ENCODE measurements at places on chromosomes 4 and X.
A peak's percentile ranks its signal among the peaks of the same experiment; 100 is the strongest.

- DNase-seq, result no peak
Observed at GRCh38 chr4:75235359-75235951, 278.7 kb downstream of the RCHY1 start.

DNA sequence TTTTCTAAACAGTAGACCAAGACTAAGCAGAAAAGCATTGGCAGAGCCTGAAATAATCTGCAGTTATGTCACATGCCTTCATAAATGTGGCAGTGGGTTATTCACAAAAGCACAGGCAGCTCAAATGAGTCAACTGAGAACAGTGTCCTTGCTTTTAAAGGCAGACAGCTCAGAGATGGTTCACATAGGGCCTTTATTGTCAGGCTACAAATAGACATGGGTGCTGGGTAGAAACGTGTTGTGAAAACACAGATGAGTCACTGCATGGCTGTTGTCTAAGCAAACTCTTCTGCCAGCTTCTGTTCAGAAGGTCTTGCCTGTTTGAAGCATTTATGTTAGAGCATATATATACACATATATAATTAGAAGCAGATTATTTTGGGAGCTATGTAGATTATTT is 118.0 kb downstream of the SLC4A4 start:
- DNase-seq, result no peak

DNA sequence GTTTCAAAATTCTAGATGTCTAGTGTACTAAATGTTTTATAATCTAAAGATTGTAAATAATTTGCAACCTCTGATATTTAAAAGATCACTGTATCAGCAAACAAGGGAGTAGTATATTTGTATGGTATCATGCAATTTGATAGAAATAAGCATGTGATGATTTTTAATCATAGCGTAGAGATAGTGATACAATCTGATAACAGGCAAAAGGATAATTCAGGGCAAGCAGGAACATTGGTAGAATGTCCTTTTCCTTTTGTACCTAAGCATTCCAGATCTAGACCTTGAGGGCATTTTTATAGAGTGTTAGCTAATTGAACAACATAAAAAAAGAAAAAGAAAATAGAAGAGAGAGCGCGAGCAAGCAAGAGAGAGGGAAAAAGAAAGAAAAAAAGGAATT is 1.4 kb downstream of the ANK2 start:
- DNase-seq, result no peak

- DNase-seq, result peak; percentile 12
Observed at GRCh38 chr4:149370785-149371420, 444.7 kb downstream of the IQCM start.

DNA sequence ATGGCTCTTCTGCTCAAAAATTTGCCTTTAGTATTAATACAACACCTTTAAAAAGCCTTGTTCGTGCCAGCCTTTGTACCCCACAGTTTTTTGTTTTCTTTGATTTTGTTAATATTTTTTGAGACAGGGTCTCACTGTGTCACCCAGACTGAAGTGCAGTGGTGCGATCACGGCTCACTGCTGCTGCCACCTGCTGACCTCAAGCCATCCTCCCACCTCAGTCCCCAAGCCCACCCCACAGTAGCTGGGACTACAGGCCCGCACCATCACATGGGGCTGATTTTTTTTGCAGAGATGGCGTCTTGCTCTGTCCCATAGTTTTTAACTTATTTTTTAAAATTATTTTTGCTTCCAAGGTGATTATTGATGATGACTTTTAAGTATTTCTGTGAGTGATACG is 134.0 kb downstream of the HTR2C start:
- DNase-seq, result no peak

DNA sequence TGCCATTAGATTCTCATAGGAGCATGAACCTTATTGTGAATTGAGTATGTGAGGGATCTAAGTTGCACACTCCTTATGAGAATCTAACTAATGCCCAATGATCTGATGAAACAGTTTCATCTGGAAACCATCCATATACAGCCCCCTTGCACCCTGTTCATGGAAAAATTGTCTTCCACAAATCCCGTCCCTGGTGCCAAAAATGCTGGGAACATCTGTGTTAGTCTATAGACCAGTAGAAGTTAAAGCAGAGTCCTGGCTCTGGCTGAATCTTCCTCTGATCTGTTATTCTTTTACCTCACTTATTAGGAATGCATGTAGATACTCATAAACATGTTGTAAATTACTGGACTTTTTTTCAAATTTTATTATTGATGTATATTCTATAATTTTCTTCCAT is 29.2 kb downstream of the SULT1B1 start:
- no peak for DNase-seq

DNA sequence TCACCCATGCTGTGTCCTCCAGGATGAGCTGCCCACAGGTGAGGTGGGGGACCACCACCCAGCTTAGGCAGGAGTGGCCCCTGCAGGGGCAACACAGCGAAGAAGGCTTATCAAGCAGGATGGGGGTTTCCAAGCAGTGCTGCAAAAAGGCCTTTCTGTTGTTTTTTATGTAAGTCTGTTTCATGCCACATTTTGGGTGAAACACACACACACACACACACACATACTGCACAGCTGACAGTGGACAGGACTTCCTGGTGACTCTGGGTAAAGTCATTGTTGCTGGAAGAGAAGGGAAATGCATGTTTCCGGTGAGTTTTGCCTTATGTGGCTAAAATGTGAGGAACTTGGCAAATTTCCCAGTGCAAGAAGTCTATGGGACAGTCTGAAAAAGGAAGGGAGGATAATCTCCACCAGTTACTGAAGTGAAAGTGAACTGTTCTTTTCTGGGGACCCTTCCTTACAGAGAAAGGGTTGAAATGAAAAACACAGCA is 119.2 kb downstream of the IRF2 start:
- DNase-seq, result no peak

- DNase-seq, result no peak
Observed at GRCh38 chrX:137915466-137915865, 349.5 kb downstream of the ZIC3 start.

- no peak for DNase-seq
Observed at GRCh38 chr4:151472297-151472696, 63.3 kb downstream of the FHIP1A start.

GRCh38 chrX:13620207-13620606 is 32.7 kb upstream of the TCEANC start:
- no peak for DNase-seq

DNA sequence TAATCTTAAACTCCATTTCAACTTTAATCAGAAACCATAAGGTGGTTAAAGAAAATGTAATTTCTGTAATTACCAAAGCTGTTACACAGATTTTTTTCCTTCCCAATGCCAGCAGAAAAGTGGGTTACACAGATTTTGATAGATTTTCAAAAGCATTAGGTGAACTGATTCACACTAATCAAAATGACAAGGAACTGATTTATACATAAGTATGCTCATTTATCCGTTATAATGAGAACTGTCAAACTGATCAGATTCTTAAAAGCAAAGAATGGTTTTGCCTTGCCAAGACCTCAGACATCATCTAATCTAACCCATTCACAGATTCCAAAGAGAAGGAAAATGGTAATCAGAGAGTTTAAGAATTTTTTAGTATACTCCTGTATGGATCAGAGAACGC is 5.2 kb downstream of the UGDH start:
- DNase-seq, result no peak

DNA sequence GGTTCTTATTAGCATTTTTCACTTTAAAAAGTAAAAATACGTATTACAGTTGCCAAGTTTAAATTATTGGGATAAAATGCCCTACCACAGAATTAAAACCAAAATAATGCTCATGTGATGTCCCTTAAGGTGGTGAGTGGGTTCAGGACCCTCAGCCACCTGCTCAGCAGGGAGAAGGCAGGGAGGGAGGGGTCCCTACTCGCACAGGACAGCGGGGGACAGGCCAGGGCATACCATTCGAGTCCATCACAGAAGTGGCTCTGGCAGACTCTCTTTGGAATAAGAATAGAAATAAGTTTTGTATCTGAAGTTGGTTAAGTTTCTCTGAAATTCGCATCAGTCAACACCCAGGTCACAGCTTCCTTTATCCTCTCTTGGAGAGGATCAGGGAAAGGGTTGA is 37.7 kb downstream of the NOP14 start:
- DNase-seq, result no peak

GRCh38 chr4:104795264-104795939 is 300.7 kb upstream of the CXXC4 start:
- no peak for DNase-seq

- no peak for DNase-seq
Observed at GRCh38 chr4:74671080-74671698, 123.1 kb downstream of the BTC start.

- DNase-seq, result no peak
Observed at GRCh38 chr4:77100234-77100633, 24.4 kb upstream of the CCNI start.

GRCh38 chr4:10346023-10346422 is 111.2 kb downstream of the ZNF518B start:
- no peak for DNase-seq

DNA sequence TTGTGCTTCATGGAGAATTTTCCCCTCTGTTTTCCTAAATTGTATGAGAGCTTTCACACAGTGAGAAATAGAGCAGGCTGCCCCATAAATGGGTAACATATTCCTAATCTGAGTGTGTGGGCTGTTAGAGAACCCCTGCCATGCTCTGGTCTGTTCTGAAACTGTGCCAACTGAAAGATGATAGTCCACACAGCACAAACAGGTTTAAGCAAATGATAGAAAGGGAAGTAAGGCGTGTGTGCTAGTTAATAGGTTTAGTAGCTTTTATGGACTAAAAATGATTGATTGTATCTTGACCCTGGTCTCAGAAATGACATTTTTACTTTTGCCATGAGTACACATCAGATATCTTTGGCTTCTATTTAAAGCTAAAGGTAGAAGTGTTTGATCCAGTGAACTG is 106.2 kb downstream of the PRRG1 start:
- no peak for DNase-seq

GRCh38 chrX:135437867-135438733 is 16.4 kb downstream of the SMIM10L2A start:
- no peak for DNase-seq

- DNase-seq, result no peak
Observed at GRCh38 chr4:159564615-159565014, 461.7 kb downstream of the RAPGEF2 start.

- DNase-seq, result no peak
Observed at GRCh38 chrX:63458981-63459380, 107.8 kb upstream of the SPIN4 start.

GRCh38 chr4:833156-833555 is 7.2 kb upstream of the CPLX1 start:
- DNase-seq, result no peak

DNA sequence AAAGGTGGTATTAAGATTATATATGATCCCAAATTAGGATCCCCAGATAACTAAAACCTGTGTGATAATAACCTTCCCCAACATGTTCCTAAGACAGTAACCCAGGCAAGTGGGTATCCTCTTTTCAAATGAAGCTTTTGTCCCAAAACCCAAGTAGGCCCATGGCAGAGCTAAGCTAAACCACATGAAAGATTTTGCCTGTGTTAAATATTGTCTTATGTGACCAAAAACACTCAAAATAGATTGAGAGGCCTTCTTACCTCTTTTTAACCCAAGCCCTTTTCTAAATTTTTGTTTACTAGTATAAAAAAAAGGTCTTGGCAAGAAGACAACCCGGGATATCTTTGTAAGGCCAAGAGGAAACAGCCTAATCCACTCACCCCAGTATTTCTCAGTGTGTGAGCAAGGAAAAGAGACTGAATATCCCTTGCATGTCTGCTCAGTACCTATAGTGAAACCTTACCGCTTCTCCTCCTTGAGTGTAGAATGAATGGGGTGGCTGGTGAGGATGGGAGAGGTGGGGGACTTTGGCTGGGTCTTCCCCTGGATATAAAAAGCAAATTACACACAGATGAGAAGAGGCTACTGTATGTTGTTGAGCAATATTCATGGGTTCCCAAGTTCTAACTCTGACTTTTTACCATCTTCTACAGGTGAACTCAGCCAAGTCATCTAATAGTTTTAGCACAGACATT is 188.8 kb upstream of the BMP3 start:
- DNase-seq, result no peak

- no peak for DNase-seq
Observed at GRCh38 chr4:43778187-43778915, 670.3 kb downstream of the KCTD8 start.

GRCh38 chr4:104504536-104504935 is 9.8 kb upstream of the CXXC4 start:
- DNase-seq, result no peak

- DNase-seq, result no peak
Observed at GRCh38 chrX:41779030-41779564, 55.1 kb downstream of the GPR82 start.

DNA sequence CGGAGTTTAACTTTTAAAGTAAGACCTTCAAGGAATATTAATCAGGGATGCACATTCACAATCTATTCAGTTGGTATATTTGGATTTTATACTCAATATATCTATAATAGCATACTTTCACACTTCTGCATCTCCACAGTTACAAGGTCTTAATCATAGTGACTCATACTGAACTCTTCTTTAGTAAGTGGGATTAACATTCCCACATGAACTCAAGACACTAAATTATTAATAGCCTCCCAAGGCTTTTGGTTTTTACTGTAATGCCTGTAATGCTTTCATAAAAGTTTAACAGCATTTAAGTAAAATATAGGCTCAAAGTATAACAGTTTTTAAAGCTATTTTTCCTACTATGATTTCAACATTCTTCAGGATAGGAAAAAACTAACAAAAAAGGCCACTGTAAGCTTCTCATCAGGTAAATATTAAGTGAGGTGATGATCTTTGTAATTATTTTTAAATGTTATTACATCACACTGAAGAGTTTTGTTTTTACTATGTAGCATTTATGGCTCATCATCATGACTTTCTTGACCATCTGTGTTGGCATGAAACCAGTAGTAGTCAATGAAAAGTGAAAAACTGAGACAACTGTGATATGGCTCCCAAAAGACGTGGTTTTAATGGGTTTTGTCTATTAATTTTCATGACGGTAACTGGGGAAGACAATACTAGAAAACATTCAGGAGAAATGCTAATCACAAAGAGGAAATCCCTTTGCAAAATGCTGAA is 91.5 kb upstream of the GALNT7 start:
- no peak for DNase-seq

GRCh38 chrX:77415882-77416281 is 31.3 kb upstream of the FGF16 start:
- DNase-seq, result no peak

DNA sequence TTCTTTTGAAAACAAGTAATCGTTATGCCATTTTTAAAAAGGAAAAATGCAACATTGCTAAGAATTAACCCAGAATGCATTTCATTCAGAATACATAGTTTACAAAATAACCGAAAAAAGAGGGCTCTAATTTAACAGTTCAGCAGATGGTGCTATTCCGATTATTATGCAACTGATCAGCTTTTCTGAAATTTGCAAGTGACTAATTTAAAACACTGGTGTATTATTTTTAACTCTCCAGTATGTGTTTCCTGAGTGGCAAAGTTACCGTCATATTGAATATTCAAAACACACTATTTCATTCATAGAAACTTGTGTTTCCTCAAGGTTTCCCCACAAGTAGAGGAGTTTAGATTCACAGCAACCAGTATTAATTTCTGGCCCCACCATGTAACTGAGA is 21.1 kb downstream of the ZBTB49 start:
- DNase-seq, result no peak

DNA sequence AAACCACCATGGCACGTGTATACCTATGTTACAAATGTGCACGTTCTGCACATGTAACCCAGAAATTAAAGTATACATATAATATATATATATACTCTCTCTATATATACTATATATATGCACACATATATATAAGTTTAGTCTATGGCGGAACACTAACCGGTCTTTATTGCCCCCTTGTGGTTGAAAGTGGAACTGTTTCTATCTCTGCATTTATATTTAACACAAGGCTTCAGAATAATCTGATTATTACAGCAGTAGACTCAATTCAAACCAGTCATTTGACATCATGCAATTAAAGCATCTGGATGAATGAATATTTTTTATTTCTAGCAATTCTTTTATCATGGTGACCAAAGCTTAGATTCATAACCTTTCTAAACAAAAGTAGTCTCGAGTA is 14.6 kb downstream of the RAB9B start:
- peak; percentile 80 for DNase-seq

All from NCI-H1694 (cell line).